ENCODE measurements at places on chromosomes 4 and X.

- no peak for DNase-seq
Measured at GRCh38 chr4:119490335-119490734, 138.3 kb downstream of the PDE5A start.

DNA sequence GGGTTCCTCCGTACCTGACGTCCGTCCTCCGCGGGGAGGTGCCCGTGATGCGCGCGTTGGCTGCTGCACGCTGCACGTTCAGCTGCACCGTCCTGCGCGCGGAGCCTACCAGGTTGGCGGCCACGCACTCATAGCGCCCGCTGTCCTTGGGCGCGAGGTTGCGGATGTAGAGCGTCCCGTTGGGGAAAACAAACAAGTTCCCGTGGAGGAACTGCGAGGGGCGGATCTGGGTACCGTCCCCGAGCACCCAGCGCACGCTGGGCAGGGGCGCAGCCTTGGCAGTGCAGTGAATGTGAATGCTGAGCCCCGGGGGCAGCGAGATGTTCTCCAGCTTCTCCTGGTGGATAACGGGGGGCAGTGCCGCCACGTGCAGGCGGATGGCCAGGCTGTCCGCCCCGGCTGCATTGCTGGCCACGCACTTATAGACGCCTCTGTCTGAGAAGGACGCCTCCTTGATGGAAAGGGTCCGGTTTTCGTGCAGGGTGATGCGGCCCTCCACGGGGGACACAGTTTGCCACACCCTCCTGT is 29.2 kb downstream of the MXRA5 start:
- DNase-seq = no peak

DNA sequence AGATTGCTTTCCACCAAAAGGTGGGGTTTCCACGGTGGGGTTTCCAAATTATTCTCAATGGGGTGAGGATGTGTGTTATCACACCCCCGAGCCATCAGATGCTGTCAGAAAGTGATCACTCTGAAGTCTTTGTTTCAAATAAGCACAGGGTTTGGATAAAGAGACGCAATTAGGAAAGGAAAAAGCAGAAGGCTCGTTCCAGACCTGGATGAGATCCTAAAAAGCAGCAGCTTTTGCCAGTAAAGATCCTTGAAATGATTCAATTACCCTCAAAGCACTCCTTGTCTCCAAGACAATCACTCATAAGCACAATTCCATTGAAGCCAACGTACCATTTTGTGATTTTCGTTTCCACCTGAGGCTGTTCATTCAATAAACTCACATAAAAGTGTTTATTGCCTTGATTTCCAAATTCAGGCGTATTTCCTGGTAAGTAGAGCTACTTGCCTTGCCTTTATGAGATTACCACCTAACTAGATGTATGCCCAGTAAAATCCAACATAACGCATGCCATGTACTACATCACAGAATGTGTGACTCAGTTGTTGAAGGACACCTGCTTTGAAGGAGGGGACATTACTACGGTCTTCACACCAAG is 5.2 kb downstream of the F11 start:
- DNase-seq = no peak

- DNase-seq = no peak
Measured at GRCh38 chrX:14359727-14360126, 169.6 kb upstream of the GLRA2 start.

GRCh38 chr4:172348426-172348825 is 535.2 kb downstream of the GALNTL6 start:
- no peak for DNase-seq

- no peak for DNase-seq
Measured at GRCh38 chrX:118116713-118117550, at the start of gene KLHL13. KLHL13 (minus strand) TSS chrX:118116810; CDS start chrX:118028473, 88,337 bp downstream.

DNA sequence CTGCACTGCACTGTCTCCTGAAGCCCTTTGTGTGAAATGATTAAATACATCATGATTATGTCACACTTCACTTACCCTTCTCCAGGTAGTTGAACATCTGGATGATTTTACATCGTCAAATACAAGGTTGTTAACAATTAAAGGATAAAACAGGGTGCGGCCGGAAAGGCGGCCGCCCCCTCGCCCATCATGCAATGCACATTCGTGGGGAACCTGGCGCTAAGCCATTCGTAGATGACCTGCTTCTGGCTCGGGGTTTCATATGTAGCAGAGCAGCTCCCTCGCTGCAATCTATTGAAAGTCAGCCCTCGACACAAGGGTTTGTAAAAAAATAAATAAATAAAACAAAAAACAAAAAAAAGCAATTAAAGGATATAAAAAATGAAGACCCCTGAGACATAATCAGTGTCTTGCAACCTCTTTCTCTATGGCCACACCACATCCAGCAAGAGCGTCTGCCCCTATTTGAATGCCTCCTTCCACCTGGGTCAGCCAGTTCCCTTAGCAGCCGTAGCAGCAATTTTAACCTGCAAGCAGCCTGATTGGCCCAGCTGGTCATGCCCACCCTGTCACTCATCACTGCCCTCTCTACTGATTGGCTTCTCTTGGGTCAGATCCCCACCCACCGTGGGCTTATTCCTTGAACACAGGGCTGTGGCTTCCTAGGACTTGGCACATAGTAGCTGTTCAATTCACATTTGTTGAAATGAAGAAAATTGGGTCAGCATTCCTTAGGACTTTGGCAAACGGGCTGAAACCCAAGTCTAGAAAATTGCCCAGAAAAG is 147.8 kb upstream of the PSAPL1 start:
- no peak for DNase-seq

DNA sequence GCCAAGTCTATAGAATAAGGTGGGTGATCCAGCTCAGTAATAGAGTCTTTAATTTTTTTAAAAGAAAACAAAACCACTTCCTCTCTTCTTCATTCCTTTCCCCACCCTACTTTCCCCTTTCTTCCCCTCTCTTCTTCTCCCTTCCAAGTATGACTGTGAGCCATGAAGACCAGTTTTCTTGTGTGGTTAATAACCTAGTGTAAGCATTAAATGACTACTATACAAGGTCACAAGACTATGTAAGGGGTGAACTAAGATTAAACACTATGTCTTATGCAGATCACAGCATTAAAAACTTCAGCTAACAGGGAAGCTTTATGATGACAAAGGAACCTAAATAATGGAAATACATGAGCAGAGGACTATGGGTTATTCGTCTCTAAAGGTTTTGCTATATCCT is 135.4 kb downstream of the GUCY2F start:
- DNase-seq = no peak

DNA sequence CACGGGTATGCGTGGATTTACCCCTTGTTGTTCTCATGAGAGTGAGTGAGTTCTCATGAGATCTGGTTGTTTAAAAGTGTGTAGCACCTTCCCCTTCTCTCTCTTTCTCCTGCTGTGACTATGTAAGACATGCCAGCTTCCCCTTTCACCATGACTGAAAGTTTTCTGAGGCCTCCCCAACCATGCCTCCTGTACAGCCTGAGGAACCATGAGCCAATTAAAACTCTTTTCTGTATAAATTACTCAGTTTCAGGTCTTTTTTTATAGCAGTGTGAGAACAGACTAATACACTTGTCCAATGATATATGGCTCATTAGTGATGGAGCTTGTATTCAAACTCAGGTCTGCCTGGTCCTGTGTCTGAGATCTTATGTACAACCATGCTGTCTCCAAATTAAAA is 28.5 kb upstream of the RTL3 start:
- no peak for DNase-seq

- no peak for DNase-seq
Measured at GRCh38 chrX:50718776-50719175, 95.2 kb downstream of the SHROOM4 start.

- no peak for DNase-seq
Measured at GRCh38 chr4:25525896-25526295, 129.8 kb upstream of the SLC34A2 start.

DNA sequence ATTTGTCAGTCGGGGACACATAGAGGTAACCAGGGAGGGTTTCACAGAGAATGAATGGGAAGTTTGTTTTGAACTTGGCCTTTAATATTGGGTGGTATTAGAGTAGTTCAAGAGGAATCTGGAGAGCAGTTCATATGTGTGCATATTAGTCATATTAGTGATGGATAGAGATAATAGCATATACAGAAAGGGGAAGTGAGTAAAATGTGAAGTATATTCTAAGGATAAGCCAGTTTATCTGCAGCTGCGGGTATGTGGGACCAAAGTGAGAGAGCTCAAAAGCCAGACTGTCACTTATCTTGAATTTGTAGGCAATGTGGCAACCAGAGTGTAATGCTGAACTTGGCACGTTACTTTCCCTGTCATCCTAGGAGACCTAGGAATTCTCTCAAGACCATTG is 169.9 kb downstream of the AFF2 start:
- no peak for DNase-seq

DNA sequence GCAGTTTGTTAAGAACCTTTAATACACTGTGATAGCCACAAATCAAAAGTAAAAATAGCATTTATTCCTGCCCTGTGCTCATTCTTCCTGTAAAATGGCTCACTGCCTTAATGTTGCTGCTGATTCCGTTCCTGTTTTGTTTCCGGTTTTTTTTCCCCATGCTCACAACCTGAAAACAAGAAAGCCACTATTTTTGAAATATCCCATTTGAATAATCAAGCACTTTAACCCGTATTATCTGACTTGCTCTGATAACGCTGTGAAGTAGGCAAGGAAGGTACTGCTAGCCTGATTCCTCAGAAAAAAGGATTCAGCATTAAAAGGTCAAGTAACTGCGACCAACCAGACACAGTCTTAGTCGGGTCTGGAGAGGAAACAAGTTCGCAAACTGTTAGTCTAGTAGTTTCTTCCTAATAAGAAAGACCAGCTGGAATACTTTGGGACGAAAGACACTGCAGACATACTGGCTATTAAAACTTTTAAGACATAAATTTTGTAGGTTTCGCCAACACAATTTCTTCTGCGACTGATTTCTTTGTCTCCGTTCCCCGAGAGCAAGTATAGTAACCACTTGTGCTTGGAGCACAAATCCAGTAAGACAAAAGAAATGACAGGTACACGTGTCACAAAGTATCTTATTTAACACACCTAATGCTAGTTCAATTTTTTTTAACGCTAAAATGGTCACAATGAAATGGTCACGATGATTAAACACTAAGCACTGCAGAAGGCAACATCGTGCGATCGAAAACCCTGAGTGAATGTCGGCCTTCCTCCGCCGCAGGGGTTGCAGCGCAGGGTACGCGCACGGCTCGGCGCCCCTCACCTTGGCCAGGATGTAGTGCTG is 802 bp downstream of the COX18 start:
- no peak for DNase-seq

DNA sequence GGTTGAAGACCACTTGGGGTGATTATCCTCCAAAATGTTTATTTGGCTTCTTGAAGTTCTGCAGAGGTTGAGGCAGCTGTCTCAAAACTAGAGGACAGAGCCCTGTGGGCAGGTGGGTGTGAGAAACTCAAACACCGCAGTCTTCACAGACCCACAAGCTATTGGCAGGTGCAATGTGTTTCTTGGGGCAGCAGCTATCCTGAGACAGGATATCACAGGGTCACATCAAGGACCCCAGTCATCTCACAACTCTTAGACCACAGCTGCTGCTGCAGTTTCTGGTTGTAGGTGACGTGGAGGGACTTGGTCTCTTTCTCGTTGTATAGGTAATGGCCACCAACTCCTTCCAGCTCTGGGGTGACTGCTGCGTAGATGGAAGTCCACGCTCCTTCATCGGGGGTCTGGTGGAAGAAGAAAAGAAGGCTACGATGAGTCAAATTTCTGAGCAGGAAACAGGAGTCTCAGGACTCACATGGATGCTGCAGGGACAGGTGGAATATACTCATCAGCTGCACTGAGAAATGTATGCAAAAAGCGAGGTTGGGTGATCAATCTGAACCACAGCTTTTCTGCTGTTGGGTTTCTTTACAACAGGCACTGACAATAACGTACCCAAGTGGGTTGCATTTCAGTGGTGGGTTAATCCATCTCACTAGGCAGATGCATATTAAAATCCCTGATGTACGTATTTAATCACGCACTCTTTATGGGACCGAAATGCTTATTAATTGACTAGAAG is 279.8 kb downstream of the DHRSX start:
- DNase-seq = no peak

DNA sequence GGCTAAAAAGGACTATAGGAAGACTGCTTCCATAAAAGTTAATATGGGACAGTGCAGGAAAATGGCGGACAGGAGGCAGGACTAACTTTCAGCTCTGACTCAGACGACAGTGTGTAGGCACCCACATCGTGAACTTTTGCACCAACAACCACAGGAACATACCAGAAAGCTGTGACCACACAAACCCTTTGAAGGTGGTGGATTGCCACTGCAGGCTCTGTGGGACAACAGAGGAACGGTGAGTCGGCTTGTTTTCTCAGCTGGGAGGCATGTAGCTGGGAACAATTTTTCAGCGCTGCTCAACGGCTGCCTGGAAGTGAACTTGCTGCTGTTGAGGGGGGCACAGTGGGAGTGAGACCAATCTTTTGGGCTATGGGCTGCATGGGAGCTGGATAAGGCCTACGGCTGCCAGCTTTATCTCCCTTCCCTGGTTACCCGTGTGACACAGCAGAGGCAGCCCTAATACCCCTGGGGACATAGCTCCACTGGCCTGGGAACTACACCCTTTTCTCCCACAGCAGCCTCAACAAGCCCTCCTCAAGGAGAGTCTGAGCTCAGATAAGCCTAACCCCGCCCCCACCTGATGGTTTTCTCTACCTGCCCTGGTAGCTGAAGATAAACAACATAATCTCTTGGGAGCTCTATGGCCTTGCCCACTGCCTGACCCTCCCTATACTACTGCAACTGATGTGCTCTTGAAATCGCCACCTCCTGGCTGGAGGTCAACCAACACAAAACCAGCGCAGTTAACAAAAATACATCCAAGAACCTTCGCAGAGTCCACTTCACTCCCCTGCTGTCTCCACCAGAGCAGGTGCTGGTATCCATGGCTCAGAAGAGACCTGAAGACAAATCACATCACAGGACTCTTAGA is 1537.0 kb downstream of the C4orf33 start:
- DNase-seq = no peak

GRCh38 chrX:104108955-104109354 is 3.4 kb upstream of the ZCCHC18 start:
- DNase-seq = no peak

DNA sequence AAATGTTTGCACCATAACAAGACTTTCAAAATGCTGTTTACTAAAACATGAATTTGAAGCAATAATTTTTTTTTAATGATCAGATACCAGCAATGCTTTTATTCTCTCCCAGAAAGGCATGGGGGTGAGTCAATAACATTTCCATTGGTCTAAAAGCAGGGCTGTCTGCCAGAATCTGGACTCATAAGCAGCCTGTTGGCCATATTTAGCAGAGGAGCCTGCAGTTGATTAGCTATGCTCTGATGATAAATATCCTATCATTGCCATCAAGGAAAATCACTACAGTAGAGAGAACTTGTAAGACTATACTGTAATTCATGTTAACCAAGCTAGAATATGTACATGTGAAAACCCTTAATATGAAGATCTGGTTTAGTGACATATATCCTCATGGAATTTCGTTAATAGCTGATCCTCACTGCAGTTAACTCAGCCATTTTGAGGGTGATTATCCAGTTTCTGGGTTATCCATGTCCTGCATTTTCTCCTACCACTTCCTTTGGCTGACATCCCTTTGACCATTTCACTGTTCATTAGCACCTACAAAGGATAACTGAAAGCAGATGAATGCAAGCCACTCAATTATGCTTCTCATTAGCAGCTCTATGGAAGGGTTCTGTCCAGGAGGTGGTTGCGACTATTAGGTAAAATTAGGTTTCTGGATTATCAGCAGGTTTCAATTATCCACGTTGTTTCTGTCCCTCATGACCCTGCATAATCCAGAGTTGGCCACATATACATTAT is 72.9 kb upstream of the DIAPH2 start:
- no peak for DNase-seq
